ENCODE measurements at places on chromosomes 11 and 22.
A peak's percentile ranks its signal among the peaks of the same experiment; 100 is the strongest.

DNA sequence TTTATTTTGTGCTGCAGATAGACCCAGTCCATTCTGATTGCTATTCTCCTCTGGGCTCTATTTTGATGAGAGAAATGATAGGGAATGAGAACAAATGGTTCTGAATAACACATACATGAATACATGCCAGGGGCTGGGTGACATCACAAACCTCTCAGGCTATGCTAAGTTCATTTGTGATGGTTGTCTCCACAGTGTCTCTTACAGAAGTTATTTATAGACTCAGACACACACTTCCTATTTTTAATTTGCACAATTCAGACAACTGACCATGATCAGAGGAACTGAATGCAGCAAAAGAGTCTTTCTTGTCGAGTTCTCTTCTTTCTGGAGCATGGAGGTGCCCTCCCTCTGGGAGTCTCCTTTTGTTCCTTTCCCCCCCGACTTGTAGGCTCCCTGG, 991.7 kb downstream of the OPCML start:
- DNase-seq, result no peak

- peak; percentile 74 for DNase-seq
These were observed 12.2 kb downstream of the MRGPRF start for GRCh38 chr11:69000831-69001242.

- DNase-seq, result no peak
These were observed 1.9 kb downstream of the MS4A1 start for GRCh38 chr11:60457576-60457975.

DNA sequence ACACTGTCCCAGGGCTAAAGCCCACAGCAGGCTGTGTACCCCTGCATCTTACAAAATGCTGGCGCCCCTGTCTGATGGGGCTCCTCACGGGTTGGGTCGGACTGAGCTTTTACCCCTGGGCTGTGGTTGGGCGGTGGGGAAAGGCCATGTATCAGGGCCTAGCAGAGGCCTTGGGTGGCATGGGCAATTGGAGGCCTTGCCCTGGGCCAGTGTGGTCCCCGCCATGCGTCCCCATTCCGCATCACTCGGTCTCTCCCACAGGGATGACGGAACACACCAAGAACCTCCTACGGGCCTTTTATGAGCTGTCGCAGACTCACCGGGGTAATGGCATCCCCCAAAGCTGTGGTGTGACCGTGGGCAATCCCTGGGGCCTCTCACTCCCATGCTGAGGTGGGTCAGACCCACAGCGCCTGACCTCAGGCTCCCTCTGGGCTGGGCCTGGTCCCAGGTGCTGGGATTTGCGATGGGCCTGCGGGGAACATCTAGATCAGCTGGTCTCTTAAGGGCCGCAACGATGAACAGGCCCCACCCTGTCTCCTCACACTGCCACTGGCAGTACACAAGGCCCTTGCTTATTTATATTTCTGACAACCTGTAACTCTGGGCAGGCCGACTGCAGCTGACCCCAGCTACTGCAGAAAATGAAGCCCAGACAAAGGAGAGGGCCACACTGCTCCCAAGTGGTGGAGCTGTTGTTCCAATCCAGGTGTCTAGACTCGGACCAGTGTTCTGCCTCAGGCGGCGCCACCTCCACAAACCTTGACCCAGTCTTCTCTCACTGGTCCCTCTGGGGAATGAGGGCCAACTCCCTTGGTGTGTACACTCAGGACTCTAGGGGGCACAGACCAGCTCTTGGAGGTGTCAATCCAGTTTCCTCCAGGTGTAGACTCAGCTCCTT, 12.3 kb downstream of the SLC16A8 start:
- DNase-seq, result no peak

DNA sequence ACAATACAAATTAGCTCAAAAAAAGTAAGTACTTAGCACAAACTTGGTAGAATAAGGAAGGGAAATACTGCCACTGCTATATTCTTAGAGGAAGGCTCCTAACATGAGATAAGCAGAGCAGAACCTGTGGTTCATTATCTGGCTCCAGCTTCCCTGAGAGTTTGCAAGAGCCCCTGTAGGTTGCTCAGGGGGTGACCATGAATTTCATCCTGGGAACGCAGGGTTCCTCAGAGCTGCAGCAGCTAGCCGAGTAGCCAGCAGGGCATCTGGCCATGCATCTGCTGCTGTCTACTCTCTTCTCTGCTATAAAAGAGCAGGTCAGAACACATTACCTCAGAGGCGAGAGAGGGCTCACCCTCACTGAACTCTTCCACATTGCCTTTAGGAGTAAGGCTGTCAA, 67.3 kb downstream of the TRPC6 start:
- no peak for DNase-seq

- no peak for DNase-seq
These were observed 323.7 kb upstream of the NARS2 start for GRCh38 chr11:78898266-78898775.

DNA sequence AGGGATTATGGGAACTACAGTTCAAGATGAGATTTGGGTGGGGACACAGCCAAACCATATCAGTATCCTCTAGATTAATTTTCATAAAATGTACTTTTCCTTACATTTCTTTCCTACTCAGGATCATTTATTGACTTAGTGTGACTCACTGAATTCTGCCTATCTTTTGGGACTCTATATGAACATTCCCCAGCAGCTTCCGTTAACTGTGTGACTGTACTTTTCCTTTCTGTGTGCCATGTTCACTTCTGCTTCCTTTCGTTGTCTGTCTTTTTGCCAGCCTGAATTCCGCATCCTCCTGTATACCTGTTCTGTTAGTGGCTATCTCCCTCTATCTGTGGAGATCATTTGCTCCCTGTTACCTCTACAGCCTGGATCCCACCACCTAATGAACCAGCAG, 48.8 kb downstream of the SPECC1L start:
- no peak for DNase-seq

- no peak for DNase-seq
These were observed 9.7 kb downstream of the MCAM start for GRCh38 chr11:119307219-119307618.

DNA sequence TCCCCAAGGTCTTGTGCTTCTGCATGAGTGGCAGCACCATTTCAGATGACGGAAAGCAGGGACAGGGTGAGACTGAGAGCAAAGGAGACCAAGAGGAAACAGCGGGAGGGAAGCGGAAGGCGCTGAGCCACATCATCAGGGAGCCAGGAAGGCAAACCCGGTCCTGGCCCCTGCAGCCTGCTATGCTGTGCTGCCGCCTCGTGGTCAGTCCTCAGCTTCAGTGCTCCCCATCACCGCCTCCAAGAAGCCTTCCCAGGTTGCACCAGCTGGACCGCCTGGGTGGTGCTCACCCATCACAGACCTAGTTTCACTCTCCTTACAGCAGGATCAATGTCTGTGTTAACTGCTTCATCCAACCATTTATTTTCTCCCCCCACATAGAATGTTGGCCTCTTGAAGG, 73.0 kb upstream of the PHF21B start:
- DNase-seq, result no peak

- no peak for DNase-seq
These were observed 60.3 kb downstream of the NECTIN1 start for GRCh38 chr11:119668676-119669075.

GRCh38 chr22:21861264-21861848, 6.1 kb downstream of the MAPK1 start:
- DNase-seq, result no peak

All from A172 (cell line).